RKO (cell line): ENCODE measurements at places on chromosomes 1 and 21.

DNA sequence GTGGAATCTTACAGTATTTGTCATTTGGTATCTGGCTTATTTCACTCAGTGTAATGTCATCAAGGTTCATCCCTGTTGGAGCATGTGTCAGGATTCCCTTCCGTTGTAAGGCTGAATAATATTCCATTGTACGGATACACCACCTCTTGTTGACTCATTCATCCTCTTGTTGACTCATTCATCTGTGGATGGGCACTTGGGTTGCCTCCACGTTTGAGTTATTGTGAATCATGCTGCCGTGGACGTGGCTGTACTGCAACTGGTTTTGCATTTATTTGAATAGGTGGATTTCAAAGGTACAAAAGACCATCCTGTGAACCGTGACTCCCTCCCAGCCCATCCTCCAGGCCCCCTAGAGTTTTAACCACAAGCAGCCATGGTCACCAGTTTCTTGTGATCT is 11.9 kb upstream of the TCP10L start:
- DNase-seq: peak; percentile 99

DNA sequence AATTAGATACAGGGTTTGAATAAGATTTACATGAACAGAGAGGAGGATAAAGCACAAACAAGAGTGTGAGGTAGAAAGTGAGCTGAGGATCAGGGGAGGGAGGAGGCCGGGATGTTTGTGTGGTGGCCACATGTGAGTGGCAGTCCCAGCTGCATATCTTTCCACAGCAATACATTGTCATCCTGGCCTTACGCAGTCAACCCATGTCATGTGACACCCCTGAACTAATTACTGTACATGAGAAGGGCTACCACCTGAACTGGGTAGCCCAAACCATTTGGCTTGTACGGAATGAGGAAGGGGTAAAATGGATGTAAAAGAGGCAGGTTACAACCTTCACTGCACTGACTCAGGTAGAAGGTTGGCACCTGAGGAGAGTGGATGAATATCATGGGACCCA is 4.2 kb downstream of the SLAMF7 start:
- DNase-seq: no peak

DNA sequence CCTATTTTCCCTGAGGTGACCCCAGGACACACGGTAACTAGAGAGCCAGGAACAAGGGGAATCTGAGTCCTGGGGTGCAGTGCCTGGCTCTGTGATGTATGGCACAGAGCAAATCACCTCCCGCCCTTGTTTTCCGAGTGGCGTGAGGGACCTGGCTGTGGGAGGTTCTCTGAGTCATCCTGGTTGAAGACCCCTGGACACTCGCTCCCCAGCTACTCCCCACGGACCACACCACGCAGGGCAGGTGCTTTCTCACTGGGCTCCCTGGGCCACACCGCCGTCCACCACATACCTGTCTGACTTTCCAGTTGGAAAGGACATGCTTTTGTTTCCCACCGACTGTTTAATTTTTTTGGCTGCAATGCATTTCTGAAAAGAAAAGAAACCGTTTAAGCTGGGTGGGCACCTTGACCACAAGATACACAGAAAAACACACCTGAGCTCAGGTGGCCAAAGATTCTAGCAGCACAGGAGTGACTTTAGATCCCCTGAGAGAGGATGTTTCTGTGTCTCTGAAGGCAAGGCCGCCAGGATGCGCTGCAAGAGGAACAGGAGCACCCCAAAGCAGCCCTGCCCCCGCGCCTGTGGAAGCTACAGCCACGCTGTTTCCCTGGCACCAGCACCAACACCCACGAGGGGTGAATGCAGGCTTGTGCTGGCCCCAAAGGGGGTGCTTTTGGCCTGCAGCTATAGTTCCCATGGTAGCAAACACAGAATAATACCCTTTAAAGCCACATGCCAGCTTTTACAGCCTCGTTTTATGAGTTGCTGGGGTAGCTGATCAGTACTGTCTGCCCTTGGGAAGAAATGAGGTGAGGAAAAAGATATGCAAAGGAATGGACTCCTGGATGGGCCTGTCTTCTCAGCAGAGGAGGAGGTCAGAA is 8.1 kb upstream of the SRM start:
- no peak for DNase-seq

DNA sequence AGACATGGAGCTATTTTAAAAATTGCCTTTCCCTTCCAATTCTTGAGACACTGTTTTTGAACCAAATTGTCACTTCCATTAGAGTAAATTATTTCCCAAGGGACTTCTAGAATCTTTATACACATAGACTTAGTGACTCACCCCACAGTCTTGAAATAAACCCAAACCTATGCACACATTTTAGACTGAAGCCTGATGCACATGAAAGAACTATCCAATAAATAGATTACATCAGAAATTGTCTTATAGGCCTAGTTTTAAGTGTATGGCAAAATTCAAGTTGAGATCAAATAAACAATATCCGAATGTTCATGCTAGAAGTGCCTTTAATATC is 32.2 kb upstream of the ZNF326 start:
- DNase-seq: no peak

- no peak for DNase-seq
Observed at GRCh38 chr1:3688356-3689137, 36.2 kb downstream of the TP73 start.

DNA sequence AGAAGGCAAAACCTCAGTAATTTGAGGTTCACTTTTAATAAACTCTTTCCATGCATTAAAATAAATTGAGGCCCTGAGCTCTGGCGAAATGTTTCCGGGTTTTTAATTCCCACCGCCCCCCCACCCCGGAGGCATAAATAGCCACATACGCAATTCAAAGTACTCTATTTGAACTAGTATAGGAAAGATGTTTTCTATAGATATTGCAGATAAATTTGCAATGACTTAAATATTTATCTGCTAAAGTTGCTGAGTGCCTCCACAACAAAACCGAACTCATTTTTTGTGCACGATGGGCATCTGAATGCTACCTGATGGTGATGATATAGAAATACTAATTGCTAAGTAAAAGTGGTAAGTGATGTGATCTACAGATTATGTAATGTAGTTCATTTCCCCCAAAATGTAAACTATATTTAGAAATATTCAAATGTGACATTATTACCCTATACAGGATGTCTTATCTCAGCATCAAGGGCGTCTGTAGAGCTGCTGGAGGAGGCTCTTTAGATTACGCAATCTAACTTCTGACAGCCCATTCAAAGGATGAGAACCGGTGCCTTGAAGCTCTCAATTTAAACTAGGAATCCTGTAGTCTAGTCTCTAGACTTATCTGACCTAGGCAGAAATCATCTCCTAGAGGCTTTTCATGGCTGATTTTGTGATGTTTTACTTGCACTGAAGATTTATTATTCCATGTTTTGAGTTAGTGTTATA is 8.5 kb downstream of the IRF2BP2 start:
- peak; percentile 22 for DNase-seq

- no peak for DNase-seq
Observed at GRCh38 chr1:109624201-109625010, 4.8 kb downstream of the AMPD2 start.

DNA sequence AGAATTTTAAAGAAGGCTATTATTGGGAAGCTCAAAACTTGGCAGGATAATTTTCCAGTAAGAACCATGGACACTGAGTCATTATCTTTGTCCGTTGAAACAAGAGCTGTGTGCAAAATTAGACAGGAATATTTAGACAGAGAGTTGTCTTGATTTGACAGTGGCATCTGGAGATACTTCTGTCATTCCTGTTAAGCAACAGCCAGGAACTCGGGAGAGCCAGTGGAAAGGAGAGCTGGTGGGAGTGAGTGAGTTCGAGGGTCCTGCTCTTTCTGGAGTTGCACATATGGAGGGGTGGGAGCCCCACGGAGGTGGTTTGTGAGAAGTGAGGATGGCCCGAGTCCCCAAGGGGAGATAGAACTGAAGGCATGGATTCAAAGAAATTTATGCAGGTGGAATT is 3.1 kb downstream of the COQ8A start:
- DNase-seq: no peak

DNA sequence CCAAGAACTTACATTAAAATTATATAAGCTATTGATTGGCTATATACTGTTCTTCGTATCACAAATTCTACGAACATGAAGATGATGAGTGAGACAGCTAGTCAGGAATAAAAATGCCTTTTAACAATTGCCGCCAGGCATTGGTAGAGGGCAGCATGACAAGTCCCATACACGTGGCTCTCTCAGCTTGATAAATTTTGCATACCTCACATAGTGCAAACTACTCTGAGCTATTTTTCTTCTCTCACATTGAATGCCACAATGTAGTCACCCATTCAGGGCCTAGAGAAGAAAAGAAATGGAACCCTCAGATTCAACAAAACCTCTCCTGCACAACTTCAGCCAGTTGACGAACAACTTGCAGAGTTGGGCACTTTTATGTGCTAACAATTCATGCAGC is 27.0 kb upstream of the FMO2 start:
- DNase-seq: no peak

GRCh38 chr1:109239047-109239408 is 10.3 kb upstream of the CELSR2 start:
- no peak for DNase-seq

DNA sequence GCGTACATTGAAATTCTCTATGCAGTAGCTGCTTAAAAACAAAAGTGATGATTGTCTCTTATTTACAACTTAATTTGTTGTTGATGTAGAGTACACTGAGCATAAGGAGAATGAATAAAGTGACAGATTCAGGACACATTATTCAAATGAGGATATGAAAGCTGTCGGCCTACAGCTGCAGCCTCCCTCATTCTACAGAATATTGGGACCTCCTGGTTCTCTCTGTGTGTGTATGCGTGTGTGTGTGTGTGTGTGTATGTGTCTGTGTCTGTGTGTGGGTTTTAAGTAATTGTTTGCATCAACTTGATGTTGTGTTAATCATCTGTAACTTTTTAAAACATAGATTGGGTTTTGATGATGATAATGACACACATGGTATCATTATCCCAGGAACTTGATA is 17.9 kb downstream of the PROX1 start:
- no peak for DNase-seq

GRCh38 chr1:187871177-187871845 is 1042.6 kb downstream of the PLA2G4A start:
- DNase-seq: no peak

DNA sequence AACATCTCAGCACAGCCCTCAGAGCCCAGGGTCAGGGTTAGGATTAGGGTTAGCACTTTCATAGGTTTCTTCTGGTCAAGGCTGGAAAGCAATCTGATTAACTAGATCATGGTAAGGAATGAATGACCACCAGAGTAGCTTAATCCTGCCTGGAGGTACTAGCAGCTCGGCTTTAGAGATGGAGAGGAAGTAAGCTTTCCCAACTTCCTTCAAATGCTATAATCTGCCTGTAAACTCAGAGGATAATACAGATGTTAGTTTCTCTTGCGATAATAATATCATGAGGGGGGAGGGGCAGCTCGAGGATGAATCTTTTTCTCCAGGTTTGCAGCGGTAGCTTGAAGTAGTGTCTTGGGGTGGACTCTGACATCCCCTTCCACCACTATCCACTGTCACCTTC is 194.9 kb downstream of the HIVEP3 start:
- no peak for DNase-seq

DNA sequence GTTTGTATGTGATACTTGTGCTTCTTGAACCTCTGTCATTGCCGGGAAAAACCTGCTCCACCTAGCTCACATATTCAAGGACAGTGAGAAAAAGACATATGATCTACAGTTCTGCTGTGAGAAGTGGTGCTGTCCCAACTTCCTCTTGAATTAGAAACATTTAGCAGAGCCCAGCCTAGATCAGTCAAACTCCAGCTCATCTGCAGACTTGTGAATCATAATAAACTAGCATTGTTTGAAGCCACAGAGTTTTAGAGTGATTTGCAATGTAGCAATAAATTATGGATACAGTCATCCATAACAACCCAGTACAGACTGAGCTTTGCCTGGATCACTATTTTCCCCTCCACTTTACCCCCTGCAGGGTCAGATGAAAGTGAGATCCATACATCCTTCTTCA is 497.8 kb downstream of the PLA2G4A start:
- DNase-seq: no peak

DNA sequence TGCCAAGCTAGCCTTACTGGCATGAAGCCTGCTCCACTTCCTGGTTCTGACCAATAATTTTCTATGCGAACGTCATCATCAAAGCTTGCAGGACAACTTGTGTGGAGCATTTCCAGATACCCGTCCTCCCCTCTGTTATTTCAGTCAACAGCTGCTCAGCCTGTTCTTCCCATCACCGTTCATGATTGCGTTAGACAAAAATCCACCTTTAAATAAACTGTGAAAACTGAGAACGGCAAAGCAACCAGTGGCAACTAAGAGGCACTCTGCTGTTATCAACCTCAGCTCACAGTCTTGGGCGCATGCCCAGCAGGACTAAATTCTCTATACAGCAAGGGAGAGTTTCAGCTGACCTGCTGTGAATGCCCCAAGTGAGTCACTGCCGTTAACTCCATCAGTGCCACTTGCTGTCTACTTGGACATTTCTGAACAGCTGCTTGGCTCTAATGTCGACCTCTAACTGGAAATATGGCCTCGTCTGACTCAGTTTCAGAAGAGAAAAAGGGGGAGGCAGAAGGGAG is 207.4 kb upstream of the RUNX1 start:
- peak; percentile 86 for DNase-seq

- no peak for DNase-seq
Observed at GRCh38 chr1:95049935-95050334, 22.8 kb downstream of the ALG14 start.
